ENCODE measurements at places on chromosomes 2 and 18.

- no peak for DNase-seq
Observed at GRCh38 chr18:72235422-72235821, 308.7 kb downstream of the CBLN2 start.

- DNase-seq: no peak
Observed at GRCh38 chr2:221673248-221673647, 101.1 kb upstream of the EPHA4 start.

GRCh38 chr2:33213648-33214047 is 262.8 kb upstream of the RASGRP3 start:
- no peak for DNase-seq

GRCh38 chr2:134668821-134669220 is 50.0 kb downstream of the TMEM163 start:
- no peak for DNase-seq

- no peak for DNase-seq
Observed at GRCh38 chr2:3606370-3607201, 11.7 kb downstream of the COLEC11 start.

GRCh38 chr2:238973038-238973739 is 125.3 kb downstream of the TWIST2 start:
- DNase-seq: no peak

GRCh38 chr18:60019463-60019840 is 119.7 kb downstream of the PMAIP1 start:
- DNase-seq: no peak

- DNase-seq: peak; percentile 2
Observed at GRCh38 chr2:20326163-20326780, 24.4 kb downstream of the PUM2 start.

GRCh38 chr2:16828828-16829160 is 163.2 kb upstream of the CYRIA start:
- DNase-seq: no peak

DNA sequence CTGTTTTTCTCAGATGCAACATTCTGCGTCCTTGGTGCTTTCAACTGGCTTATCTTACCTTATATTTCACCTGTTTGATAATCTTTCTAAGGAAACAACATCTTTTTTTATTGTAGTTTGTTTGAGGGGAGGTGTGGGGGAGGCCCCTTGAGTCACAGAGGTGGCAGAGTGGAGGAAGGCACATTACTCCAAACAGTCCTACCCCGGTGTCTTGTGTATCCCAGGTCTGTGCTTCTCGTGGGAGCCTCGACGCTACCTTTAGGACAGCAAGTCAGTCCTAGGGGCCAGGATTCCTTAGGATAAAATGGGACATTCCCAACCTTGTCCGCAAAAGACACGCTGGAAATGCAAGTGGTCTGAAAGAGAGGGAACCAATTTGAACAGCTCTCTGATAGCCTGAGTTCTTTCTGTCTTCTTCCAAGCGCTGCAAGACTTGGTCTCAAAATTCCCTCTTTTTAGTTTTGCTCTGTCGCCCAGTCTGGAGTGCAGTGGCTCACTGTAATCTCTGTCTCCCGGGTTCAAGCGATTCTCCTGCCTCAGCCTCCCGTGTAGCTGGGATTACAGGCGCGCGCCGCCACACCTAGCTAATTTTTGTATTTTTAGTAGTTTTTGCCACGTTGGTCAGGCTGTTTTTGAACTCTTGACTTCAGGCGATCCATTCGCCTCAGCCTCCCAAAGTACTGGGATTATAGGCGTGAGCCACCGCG is 4.0 kb downstream of the GATA6 start:
- DNase-seq: no peak

DNA sequence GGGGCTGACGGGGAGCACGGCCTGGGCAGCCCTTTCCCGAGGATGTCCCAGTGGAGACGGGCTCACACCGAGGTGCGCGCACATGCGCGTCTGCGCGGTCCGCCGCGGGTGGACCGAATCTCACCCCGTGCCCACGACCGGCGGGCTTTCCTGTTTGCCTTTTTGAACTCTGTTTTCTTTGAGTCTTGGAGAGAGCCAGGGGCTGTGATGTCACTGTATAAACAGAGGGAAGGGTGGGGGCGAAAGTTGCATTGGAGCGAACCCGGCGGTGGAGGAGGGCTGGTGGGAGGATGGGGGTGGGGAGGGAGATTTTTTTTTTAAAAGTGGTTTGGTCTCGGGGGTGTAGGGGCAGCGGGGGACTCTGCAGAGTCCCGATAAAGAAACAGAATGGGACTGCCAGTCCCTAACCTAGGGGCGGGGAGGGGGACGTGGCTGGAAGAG is 141.2 kb upstream of the CTAGE1 start:
- no peak for DNase-seq

DNA sequence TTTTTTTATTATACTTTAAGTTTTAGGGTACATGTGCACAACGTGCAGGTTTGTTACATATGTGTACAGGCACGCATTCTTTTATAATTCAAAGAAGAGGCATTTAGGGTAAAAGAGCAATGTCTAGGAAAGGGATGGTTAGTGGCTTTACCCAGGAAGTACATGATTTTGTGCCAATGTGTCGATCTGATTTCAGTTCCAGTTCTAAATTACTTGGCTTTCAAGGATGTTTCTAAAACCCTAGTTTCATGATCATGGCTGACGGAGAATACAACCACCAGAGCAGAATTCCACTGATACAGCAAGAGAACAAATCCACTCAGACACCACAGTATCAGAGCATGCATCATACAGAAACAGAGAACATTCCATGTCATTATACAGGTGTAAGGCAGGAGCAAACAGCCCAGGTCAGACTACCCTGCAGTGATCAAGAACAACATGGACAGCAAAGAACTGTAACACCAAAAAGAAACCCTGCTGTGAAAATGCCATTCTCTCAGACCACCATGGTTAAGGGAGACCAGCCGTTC is 116.7 kb upstream of the STK17B start:
- no peak for DNase-seq

DNA sequence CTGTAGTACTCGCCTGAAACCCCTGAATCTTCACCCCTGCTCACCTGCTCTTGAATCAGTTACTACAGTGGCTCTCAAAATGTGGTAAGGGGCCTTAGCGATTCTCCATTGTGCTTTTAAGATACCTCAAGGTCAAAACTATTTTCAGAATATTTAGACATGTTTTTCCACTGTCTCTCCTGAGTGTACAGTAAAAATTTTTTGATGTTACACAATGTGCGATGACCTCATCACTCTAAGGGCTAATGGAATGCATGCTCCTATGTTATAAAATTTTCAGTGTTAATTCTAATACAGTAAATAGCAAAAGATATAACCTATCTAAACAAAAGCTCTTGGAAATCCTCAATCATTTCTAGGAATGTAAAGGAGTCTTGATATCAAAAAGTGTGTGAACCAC is 336.9 kb upstream of the PKDCC start:
- no peak for DNase-seq

- DNase-seq: no peak
Observed at GRCh38 chr2:234271338-234271737, 220.8 kb downstream of the SPP2 start.

DNA sequence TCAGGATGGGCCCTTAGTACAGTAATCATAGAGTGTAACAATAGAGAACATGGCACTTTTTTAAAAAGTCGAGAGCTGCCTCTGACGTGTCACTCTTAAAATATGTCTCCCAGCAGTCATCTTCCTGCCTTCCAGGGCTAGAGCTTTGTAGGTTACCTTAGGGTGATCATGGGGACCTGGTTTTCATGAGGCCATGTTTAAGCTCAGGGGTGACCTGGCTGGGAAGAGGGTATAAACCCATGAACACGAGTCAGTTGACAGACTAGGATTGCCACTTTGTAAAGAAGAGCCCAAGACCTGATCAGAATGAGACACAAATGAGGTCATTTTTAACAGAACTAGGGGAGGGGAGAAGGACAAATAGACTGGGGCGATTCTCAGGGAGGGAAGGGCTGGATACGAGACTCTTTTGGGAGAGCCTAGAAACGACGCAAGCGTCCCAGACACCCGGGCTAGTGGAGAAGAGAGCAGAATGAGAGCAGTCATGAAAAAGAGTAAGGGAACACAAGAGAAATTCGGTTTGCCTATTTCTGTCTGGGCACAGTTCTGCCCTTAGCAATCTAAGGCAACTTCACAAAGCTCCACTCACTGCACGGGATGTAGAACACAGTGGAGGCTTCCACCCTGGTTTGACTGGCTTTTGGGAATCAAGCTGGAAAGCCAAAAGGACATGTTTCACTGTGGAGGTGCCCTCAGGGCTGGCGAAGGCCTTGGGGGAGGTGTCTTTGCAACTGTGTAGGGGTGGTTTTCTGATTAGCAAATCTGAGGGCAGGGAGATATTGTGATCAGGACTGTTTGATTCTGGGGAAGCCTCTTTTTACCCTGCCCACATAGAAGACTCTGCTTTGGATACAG is 1.8 kb upstream of the RAB31 start:
- no peak for DNase-seq

GRCh38 chr2:112519506-112519905 is 22.8 kb upstream of the POLR1B start:
- DNase-seq: no peak

DNA sequence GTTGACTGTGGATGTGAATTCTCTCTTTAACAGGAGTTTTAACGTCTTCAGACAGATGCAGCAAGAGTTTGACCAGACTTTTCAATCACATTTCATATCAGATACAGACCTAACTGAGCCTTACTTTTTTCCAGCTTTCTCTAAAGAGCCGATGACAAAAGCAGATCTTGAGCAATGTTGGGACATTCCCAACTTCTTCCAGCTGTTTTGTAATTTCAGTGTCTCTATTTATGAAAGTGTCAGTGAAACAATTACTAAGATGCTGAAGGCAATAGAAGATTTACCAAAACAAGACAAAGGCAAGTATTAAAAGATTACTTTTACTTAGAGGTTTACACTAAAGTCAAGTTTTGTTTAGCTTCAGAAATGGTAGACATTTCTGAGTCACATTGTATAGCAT is 30.2 kb upstream of the TYMS start:
- DNase-seq: no peak

- no peak for DNase-seq
Observed at GRCh38 chr2:145757503-145758246, 1237.8 kb upstream of the ZEB2 start.

DNA sequence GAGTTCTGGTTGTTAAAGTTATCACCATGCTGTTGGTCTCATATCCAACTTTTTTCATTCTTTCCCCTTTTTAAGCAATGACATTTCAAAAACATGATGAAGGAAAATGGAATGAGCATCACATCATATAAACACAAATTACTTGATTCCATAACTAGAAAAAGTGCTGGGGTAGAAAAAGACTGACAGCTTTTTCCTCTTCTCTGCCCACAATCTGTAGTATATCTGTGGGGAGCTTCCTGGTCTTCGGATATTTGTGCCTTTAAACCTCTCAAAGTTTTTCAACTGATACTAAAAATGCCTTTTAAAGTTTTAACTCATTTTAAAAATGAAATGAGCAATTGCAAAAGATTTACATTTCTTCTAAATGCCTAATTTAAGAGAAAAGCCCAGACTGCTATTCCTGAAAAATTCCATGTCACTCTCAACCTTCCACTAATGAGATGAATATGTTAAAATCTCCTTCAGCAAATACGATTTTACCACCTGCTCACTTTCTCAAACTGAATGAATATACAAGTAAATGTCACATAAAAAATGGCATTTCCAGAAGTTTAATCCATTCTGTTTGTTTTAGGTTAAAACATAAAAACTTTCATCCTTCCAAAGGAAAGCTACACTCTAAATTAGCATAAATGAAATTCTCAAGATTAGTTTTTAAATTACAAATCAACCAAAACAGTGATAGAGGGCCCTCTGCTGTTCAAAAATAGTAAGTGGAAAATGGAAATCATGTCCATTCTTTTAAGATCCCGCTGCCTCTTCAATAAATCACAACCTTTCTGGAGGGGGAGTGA is 2.1 kb downstream of the DNAH7 start:
- peak; percentile 8 for DNase-seq

DNA sequence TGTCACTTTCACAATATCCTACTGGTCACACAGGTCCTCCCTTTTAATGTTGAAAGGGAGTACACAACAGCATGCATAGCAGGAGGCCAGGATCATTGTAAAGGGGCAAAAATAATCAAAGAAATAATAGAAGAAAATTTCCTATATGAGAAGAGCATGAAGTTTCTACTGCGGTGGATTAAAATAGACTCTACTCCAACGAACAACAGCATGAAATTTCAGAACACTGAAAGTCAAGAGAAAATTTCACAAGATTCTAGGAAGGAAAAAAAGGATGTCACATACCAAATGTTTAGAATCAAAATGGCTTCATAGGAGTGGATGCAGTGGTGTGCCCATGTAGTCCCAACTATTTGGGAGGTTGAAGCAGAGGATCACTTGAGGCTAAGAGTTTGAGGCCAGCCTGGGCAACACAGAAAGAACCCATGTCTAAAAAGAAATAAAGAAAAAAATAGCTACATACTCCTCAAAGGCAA is 72.0 kb upstream of the EPAS1 start:
- no peak for DNase-seq

DNA sequence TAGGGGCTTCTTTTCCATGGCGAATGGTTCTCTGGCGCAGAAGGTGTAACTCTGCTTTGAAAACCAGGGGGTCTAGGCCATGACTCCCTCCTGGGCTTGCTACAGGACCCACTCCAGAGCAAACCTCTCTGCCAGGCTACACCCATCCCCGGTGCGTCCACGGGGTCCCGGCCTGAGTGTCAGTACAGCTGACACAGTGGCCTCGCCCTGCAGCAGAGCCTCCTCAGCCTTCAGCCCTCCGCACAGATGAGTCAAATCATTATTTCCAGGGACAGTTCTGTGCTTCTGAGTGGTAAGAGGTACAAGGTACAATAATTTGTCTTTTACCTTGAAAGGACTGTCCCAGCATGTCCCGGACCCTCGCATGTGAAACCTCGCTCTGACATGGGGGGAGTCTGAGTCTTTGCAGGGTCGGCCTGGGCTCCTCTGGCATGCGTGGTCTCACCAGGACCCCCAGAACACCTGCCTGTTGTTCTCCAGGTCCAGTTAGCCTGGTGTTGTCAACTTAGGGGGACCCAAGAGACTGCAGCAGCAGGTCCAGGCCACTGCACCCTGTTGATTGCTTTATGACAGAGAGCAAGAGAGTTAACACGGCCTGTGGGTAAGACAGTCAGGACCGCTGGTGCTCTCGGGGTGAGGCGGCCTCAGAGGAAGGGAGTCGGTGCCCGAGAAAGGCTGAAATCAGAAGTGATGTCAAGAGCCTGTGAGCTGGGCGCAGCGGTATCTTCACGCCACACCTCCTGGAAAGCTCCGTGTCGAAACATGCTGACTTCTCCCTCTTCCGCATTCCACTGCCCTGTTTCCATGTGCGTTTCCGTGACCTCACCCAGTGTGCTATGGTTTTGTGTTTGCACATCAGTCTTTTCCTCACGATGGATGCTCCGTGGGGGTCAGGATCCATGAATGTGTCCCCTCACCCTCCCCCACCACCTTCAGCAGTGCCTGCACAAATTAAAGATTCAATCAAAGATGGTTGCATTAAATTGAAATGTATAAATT is 340.1 kb downstream of the EIPR1 start:
- no peak for DNase-seq

- no peak for DNase-seq
Observed at GRCh38 chr2:109402980-109403840, 210.6 kb downstream of the SEPTIN10 start.

DNA sequence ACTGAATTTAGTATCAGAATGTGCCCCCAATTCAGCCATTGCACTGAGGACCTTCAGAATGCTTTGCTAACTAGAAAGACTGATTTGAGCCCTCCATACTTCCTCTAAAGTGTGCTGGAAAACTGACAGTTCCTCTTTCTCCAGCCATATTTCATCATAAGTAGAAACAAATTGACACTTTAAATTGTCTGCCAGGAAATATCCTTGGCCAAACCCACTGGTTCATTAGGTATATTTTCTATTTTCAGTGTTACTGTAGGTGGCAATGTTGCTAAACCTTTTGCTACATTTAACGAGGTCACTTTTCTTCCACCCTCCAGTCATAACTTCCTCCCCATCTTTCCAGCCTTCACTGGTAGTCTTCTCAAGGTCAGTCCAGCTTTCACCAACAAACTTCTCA is 21.5 kb downstream of the SP5 start:
- no peak for DNase-seq
